Stimulated activated CD4-positive, alpha-beta T cell treated with anti-CD3 and anti-CD28 coated beads, Interleukin-2, amount 100 ng/mL, for 4 hours (primary cell): ENCODE measurements at places on chromosomes 4 and X.

DNA sequence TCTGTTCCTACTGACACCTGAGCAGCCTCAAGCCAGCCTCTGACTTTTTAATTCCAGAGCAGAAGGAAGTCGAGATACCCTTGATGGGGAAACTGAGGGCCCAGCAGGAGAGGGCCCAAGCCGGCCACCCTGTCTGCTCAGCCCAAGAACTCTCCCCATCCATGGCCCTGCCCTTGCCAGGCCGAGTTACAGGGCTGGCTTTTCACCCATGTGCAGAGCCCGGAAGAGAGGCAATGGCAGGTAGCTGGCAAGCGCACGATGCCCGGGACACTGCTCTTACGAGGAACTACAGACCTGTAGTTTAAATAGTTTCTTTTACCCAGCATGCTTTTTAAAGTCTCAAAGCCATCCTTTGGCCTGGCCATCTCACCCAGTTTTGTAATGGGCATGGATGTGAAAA is 79.9 kb downstream of the MTMR1 start:
- DNase-seq, result no peak

GRCh38 chr4:8043596-8043995 is 103.9 kb upstream of the AFAP1 start:
- DNase-seq, result no peak

- DNase-seq, result no peak
Measured at GRCh38 chr4:144634978-144635747, 10.8 kb upstream of the HHIP start.

GRCh38 chr4:675980-676870 is 1.9 kb downstream of the MYL5 start:
- no peak for DNase-seq

DNA sequence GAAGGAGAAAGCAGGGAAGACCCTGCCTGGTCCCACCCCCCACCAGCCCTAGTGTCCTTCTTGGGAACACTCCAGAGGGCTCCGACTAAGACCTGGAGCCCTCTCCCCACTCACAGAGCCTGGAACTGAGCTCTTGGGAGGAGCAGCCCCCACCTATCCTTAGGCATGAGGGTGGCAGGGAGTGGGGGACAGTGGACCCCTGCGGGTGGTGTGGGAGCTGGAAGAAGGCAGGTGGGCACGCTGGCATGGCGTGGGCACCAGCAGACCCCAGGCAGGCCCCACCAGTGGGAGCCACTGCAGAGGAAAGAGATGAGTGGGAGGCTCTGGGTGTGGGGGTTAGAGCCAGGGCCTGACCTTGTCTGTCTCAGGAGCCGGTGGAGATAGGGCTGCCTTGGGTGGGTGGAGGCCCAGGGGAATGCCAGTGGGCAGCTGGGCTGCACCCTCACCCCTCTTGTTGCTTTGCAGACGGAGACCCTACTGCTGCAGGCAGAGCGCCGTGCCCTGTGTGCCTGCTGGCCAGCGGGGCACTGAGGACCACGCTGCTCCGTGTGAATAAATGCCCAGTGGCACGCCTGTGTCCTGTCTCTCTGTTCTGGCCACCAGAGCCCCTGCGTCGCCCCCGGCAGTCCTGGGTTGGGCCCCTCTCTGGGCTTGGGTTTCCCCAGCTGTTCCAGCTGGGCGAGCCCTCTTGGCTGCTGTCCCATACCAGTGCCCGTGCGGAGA is 15.6 kb upstream of the NAT8L start:
- no peak for DNase-seq

DNA sequence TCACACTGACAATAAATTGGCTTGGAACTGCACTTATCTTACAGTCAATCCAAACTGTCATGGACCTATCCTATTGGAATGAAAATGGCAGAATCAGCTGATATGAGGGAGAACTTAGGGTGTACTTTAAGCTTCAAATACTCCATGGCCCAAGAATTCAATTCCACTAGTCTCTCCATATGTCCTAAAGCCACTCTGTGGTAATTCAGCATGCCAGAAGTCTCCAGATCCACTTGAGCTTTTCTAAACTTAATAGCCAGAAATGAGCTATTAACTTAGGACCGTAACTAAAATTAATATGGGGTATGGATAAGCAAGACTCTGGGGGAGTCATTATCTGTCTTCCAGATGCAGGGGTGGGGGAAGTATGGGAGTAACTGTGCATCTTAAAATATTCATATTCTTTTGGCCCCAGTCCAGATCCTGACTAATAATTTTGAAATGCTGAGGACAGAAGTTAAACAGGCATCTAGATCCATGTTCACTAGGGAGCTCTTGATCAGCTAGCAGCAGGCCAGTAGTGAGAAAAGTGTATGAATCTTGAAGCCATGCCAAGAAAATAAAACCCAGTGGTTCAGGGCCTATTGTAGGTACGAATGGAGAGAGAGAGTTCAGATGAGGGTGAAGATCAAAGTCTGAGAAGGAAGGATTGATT is 167.6 kb downstream of the DKK2 start:
- no peak for DNase-seq

DNA sequence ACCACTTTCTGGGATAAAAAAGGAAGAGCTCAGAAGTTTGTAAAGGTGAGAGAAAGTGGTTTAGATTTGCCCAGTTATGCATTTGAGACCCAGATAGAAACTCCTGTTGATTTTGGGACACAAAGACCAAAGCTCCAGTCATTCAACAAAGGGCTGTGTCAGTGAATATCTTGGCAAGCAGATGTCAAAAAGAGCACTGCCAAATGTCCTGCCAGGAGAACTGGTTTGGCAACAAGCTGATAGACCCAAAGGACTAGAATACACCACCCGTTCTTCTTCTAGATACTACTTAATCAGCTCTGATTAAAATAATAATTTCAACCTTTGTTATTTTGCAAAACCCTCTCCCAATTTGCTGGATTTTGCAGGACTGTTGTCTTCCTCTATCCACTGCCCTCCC is 121.4 kb downstream of the NHS start:
- no peak for DNase-seq

- no peak for DNase-seq
Measured at GRCh38 chrX:10574663-10575062, 45.7 kb downstream of the MID1 start.

- DNase-seq, result no peak
Measured at GRCh38 chr4:31334086-31334910, 614.1 kb downstream of the PCDH7 start.

DNA sequence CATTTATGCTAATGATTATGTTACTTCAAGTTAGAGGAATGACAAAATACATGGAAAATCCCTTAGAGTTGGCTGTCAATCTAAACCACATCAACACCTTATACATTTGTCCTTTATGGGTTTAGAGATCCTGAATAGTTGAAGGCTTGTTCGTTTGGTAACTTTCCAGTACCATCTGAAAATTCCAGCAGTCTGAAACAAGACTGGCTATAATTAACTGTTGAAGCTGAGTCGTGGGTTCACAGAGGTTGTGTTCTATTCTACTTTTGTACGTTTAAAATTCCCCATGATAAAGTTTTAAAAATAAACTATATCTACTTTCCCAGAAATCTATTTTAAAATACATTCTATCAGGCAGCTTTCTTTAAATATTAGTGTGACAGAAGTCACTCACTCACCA is 73.0 kb downstream of the USP46 start:
- DNase-seq, result no peak

GRCh38 chr4:2436301-2436700 is 17.5 kb downstream of the CFAP99 start:
- no peak for DNase-seq

GRCh38 chrX:55450259-55450658 is 1.7 kb upstream of the MAGEH1 start:
- DNase-seq, result no peak

DNA sequence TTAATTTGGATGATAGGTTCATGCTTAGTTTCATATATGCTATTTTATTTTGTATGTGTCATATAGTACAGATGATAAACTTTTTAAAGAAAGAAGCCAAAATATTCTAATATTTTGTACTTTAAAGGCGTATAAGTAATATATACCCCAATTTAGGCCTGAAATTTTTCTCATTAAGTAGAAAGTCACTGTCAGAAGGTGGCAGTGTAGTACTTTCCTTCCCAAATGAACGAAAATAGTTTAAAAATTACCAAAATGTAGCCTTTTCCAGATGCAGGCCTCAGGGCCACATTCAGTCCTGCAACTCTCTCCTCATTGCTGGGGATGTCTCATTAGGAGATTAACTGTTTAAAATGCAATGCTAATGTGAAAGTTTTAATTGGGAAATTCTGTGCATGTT is 1263.6 kb downstream of the C4orf33 start:
- DNase-seq, result no peak

DNA sequence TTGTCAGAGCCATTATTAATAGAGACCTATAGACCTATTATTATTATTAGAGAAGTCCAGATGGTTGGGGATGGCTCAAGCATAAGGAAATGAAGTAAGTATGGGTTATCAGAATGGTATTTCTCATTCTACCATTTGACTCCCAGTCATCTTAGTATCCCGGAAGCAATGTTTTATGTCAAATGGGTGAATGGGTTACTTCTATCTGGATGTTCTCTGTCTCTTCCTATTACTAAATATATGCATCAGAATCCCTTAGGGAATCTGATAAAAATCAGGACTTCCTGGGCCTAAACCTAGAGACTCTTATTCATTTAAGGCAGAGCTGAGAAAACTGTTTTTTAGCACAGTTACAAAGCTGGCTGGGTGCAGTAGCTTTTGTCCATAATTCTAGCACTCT is 149.9 kb downstream of the SLC10A7 start:
- DNase-seq, result no peak

GRCh38 chrX:7110821-7111276 is 36.7 kb upstream of the STS start:
- DNase-seq, result no peak

- DNase-seq, result no peak
Measured at GRCh38 chr4:107148904-107149303, 112.8 kb upstream of the DKK2 start.

DNA sequence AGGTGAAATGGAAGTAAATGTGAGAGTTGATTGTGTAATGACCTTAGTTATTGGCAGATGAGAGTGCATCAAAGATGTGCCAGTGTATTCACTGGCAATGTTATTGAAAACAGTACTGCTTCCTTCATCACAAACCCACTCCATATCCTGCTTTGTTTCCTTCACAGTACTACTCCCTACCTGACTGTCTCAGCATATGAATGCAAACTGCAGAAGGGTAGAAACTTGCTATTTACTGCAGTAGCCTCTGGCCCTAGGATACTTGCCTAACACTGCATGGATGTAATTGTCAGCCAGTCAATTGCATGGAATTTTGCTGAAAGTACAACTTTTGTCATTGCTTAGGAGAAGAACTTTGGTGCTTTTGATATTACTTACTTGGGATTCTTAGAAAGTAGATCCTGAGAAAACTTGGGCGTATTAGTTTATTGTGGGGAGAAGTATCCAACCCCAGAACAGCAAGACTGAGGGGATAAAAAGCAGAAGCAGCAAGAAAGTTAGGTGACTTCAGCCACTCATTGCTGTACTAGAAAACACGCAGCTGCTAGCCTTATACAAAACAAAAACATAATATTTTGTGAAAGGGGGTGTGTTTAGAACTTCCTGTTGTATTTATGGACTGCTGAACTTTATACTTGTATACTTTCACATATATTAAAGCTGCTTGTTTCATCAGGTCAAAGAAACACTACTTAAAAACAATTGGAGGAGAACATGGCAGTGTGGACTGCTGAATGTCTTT is 219.0 kb downstream of the CCNG2 start:
- DNase-seq, result no peak

GRCh38 chr4:124712372-124713184 is at the start of gene ANKRD50:
ANKRD50 (minus strand) TSS chr4:124712732; CDS start chr4:124710511, 2,221 bp downstream.
- peak; percentile 37 for DNase-seq

- no peak for DNase-seq
Measured at GRCh38 chrX:866441-866990, 235.9 kb downstream of the SHOX start.

DNA sequence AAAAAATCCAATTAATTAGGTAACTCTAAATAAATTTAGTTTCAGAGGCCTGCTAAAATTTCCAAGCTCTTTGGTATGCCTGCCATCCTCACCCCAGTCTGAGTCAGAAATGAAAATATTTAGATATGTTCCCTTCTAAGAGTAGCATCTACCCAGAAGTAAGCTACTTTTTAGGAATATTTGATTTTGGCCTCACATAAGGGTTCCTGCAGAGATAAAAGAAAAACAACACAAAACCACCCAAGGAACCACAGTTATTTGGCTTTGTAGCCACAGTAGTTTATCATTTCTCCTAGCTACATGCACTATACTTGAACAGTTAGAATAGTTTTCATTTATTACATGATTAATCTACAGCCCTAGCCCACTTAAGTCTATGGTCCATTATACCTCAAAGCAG is 192.6 kb upstream of the FAM241A start:
- no peak for DNase-seq

DNA sequence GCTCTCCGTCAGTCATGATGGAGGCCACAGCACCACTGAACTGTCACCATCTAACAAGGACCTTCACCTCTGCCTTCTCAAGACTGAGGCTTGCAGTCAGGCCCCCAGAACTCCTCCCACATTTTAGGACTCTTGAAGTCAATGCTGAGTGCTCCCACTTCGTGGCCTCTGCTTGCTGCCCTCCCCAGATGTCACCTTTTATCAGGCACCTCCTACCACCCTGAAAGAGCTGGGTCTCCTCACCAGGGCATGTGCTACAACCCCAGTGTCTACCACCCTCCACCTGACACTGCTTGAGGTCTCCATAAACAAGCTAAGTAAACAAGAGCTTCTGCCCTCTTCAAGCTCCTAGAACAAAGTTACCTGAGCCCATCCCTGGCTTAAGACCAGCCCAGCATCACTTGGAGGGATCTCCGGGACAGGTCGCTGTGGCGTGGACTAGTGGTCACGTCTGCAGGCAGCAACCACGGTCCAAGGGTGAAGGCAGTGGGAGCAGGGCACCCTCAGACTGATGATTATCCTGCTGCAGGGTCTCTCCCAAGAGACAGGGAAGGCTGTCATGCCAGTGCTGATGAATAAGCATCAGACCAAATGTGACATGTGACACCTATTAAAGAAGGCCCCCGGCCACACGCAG is 7.7 kb upstream of the FAM53A start:
- DNase-seq, result no peak

GRCh38 chrX:148552775-148553174 is 52.4 kb downstream of the AFF2 start:
- no peak for DNase-seq

DNA sequence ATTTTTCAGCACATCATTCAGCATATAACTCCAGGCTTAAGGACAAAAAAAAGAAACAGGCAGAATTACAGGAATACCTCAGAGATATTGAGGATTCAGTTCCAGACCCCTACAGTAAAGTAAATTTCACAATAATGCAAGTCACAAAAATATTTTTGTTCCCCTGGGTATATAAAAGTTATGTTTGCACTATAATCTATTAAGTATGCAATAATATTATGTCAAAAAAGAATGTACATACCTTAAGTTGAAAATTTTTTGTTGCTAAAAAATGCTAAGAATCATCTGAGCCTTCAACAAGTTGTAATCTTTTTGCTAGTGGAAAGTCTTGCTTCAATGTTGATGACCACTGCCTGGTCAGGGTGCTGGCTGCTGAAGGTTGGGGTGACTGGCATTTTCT is 2532.5 kb downstream of the ARAP2 start:
- no peak for DNase-seq

GRCh38 chrX:1600406-1601050 is 9.1 kb downstream of the AKAP17A start:
- no peak for DNase-seq

- DNase-seq, result no peak
Measured at GRCh38 chr4:88759039-88759894, 61.6 kb upstream of the NAP1L5 start.
